ENCODE measurements at places on chromosomes 11 and 22.

- no peak for DNase-seq
These were observed 21.6 kb downstream of the BRSK2 start for GRCh38 chr11:1411301-1411700.

- no peak for DNase-seq
These were observed 29.4 kb upstream of the NAV2 start for GRCh38 chr11:19683141-19683805.

- DNase-seq: no peak
These were observed 8.8 kb downstream of the PPM1F start for GRCh38 chr22:21943571-21944448.

GRCh38 chr11:127059750-127060149 lies 59.2 kb upstream of the KIRREL3 start:
- DNase-seq: no peak

DNA sequence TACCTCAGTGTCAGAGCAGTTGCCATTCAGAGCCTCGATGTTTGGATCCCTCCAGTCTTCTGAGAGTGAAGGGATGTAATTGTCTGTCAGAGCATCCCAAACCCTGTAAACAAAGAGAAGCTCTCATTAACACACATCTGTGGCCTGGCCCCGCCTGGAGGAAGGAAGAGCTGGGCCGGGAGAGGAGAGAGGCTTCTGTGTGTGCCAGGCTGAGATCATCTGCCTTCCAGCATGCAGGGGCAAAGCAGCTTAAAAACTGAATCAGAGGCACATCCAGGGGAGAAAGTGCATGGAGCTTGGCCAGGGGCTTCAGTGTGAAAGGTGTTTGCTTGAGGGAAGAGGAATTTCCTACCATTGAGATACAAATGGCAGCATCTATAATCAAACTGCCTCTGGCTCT lies 14.5 kb downstream of the FEZ1 start:
- no peak for DNase-seq

Measured in SIG-M5 (cell line).